ENCODE measurements at places on chromosomes 12 and 14. TPM values are rescaled to one million over a fixed set of nuclear protein-coding genes. Genes with fewer than 3 reads are reported as not detected.

The ALKBH2 gene
- 53.7 TPM for polyA plus RNA-seq

The SLC16A7 gene
- polyA plus RNA-seq, result not detected

The OVCH1 gene
- polyA plus RNA-seq, result not detected

The CMTM5 gene
- not detected for polyA plus RNA-seq

The KRT79 gene
- polyA plus RNA-seq, result not detected

The PRB2 gene
- polyA plus RNA-seq, result not detected

The CD163L1 gene
- 0.41 TPM for polyA plus RNA-seq

The LRRC43 gene
- polyA plus RNA-seq, result 1.4 TPM

The FAM90A1 gene
- polyA plus RNA-seq, result not detected

The CLEC6A gene
- not detected for polyA plus RNA-seq

The RAD9B gene
- 0.20 TPM for polyA plus RNA-seq

The PDE3A gene
- polyA plus RNA-seq, result 0.67 TPM

Data from SK-N-SH (cell line).